ENCODE measurements at places on chromosomes 12 and 14.

DNA sequence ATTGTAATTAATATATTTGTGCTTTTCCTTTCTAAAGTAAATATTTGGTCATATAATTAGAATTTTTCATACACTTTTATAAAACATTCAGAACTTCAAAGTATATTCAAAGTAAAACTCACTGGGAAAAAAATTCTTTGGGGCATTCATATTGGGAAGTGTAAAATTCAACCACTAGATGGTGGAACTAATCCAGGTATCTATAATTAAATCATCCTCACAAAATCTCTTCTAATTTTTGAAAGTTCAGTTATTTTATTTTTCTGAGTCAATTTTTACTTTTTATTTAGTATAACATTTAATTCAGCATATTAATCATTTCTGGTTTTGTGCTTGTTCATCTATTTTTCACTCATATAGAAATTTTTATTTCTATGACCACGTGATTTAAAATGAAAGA lies 81.0 kb downstream of the NTS start:
- no peak for DNase-seq

DNA sequence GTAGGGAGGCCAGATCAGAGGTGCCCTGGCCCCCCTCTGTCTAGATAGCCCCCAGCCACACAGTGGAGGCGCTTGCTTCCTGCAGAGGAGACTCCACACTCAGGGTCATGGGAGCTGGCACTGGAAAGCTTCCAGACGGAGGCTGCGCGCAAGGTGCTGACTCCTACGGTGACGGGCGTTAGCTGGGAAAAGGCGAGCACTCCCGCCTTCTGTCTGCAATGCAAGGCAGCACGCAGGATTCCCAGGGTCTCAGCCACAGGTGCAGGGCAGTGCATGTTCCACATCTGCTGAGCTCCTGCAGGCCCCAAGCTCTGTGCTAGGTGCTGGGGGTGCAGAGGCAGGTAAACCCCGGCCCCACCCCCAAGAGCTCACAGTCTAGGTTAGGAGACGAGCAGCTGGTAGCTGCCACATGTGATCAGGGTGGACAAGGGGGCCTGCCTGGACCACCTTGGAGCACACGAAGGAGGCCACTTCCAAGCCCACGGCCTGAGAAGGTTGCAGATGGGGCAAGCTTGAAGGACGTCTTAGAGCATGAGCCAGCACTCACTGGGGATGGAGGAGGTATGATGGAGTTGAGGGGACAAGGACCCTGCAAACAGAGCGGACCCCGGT lies 310.9 kb upstream of the DIO3 start:
- DNase-seq = no peak

DNA sequence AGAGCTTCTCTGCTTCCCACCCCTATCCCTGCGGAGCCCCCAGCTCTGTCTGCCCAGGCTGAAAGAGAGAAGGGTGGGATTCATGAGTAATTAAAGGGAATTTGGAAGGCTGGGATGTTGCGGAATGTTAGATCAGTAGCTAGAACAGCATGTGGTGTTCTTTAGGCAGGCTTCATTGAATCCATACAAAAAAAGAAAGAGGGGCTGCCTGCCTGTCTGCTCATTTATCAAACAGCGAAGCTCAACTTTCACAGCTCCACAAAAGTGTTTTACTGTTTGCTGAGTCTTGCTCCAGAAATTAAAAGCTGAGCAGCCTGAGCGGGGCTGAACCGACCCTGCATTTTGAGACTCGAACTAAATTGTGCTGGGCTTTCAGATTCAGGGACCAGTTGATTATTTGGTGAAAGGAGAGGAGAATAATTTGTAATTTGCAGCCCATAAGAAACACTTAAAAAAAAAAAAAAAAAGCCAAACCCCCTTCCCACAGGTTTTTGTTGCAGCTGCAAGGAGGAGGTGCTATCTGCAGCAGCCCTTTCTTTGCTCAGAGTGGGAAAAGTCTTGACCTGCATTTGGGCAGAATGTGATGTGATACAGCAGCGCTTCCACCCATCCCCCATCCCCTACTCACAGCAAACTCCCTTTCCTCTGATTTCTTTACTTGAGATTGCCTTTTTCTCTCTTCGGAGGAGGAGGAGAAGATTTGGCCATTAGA lies 89.7 kb downstream of the RFX4 start:
- no peak for DNase-seq

GRCh38 chr14:24426912-24427536 lies 2.4 kb downstream of the CBLN3 start:
- DNase-seq = no peak

GRCh38 chr12:71075743-71076142 lies 82.1 kb downstream of the TSPAN8 start:
- DNase-seq = no peak

- no peak for DNase-seq
These were observed 134.0 kb downstream of the GPR135 start for GRCh38 chr14:59331217-59331616.

DNA sequence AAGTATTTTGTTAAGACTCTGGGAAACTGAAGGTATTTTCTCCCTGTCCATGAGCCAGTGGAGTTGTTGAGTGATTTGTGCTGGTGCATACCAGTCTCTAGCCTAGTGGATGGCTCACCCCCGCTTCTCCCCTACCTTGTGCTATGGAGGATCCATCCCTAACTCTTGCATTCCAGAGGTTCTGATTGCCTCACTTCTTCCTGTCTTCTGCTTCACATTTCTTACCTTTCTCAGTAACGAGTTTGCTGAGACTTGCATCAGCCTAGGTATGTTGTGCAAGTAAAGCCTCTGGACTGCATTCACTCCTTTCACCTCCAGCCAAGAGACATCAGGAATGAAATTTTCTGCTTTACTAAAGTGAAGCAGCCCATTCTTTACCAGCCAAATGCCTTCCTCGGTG lies 391.6 kb downstream of the ZFP36L1 start:
- no peak for DNase-seq

All from NCI-H1436 treated with DMSO at 0.1 percent for 48 hours (cell line).